NCI-H510A treated with DMSO at 0.1 percent for 48 hours (cell line): ENCODE measurements at places on chromosomes 6 and 20.

GRCh38 chr6:3457710-3458602, 1.1 kb upstream of the SLC22A23 start:
- DNase-seq: peak; percentile 63

GRCh38 chr20:1627200-1627550, 7.4 kb upstream of the SIRPB1 start:
- no peak for DNase-seq

DNA sequence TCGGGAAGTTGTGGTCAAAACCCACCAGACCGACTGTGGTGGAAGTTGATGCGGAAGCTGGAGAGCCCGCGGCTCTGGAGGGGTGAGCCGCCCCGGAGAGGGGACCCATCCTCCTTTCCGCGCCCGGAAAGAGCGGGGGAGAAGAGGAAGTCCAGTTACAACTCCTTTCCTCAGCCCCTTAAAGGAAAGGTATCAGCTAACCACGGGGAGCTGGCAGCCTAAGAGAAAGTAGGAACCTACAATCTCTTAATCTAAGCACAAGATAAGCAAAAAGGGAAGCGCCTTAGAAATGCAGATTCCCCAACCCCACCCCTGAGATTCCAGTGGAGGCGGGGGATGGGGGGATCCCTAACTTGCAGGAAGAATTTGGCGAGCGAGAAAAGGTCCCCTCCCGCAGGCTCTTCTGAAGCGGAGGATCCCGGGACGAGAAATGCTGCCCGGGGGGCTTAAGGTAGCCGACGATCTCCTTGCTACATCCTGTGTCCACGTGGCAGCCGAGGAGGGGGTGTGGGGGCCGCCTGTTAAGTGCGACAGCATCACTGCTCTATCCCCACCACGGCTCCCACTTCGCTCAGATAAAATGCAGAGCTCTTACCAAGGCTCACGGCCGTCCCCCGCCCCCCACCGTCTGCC, 87.5 kb downstream of the ZFP64 start:
- DNase-seq: no peak

DNA sequence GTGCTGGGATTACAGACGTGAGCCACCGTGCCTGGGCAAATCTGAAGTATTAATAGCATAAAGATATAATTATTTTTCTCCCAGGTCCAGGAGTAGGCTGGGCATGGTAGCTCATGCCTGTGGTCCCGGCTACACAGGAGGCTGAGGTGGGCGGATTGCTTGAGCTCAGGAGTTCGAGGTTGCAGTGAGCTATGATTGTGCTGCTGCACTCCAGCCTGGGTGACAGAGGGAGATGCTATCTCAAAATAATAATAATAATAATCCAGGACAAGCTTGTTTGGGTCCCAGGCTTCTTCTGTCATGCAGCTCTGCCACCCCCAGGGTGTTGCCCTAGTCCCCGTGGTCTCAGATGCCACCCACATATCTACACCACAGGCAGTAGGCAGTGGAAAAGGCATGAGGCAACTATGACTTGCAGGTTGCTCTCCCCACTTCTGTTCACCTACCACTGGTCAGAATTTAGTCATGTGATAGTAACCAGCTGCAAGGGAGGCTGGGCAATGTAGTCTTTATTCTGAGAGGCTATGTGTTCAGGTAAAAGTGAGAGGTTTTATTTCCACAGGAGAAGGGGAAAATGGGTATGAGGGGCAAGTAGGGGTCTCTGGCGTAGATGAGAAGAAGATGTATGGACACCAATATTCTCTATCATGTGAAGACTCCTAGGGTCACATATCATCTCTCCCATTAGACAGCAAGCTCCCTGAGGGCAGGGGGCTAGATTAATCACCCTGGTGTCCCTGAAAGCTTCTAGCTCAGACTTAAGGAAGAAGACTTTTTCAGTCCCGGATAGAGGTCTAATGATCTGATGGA, 25.7 kb downstream of the TCF15 start:
- no peak for DNase-seq

GRCh38 chr6:121791396-121792315, 356.2 kb downstream of the GJA1 start:
- no peak for DNase-seq

- no peak for DNase-seq
These were observed 61.5 kb upstream of the STXBP5 start for GRCh38 chr6:147142684-147143245.

DNA sequence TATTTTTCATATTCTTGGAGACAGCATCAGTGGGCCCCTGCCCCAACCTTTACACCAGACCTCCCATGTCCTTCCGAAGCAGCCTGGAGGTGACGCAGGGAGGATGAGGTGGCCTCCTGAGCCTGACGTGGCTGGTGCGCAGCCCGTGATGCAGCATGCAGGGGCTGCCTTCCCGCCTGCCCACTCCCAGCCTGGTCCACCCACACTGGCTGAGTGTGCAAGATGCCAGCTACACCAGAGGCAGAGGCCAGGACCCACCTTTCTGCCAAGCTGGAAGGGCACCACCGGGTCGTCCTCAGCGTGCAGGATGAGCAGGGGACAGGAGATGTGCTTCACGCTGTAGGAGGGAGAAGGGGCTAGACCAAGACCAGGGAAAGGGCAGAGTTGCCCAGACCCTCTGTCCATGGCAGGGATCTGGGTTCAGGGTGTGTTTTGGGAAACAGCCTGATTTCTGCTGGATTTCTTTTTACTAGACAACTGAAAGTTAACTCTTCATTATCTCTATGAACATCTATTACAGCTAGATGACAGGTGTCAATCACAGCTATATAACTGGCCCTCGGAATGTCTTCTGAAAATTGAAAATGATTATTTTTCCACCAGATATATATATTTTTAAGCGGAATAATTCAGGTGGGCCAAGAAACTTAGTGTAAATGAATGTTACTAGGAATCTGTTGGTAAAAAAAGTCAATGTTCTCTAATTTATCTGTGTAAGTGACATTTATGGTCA, 55.6 kb downstream of the PYGB start:
- DNase-seq: no peak

GRCh38 chr6:53258076-53258773, 90.5 kb downstream of the ELOVL5 start:
- DNase-seq: no peak

- peak; percentile 57 for DNase-seq
These were observed 7.3 kb downstream of the VWA7 start for GRCh38 chr6:31769684-31770371.

GRCh38 chr20:51447097-51447764, 95.3 kb downstream of the NFATC2 start:
- no peak for DNase-seq

GRCh38 chr6:14544666-14545065, 427.1 kb downstream of the CD83 start:
- DNase-seq: peak; percentile 44

- DNase-seq: no peak
These were observed 251.8 kb upstream of the CITED2 start for GRCh38 chr6:139625998-139626975.

- no peak for DNase-seq
These were observed 10.7 kb downstream of the ZBTB24 start for GRCh38 chr6:109472132-109472995.

- DNase-seq: no peak
These were observed 22.9 kb upstream of the PAX1 start for GRCh38 chr20:21682521-21682954.

DNA sequence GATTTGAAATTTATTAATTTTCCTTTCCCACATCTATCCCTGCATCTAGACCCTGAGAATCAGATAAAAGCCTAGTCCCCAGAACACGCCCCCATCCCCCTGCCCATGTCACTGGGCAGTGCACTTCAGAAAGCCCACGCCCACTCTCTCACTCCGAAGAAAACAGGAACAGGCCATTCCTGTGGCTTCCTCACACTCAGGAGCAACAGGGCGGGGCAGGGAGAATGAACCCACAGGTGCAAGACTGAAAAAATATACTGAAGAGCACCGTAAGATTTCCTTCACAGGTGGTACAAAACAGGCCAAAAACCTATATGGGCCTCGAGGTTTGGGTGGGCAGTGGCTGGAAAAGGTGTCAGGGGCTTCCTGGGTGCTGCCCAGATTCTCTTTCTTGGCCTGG, 3.4 kb downstream of the OXT start:
- DNase-seq: no peak

- no peak for DNase-seq
These were observed 9.7 kb upstream of the FBXO30 start for GRCh38 chr6:145824344-145824743.

- DNase-seq: no peak
These were observed 27.7 kb downstream of the TFEB start for GRCh38 chr6:41707565-41708200.

- no peak for DNase-seq
These were observed 16.3 kb downstream of the SS18L1 start for GRCh38 chr20:62159839-62160238.

- no peak for DNase-seq
These were observed 19.6 kb downstream of the CYB5R4 start for GRCh38 chr6:83878902-83879644.

DNA sequence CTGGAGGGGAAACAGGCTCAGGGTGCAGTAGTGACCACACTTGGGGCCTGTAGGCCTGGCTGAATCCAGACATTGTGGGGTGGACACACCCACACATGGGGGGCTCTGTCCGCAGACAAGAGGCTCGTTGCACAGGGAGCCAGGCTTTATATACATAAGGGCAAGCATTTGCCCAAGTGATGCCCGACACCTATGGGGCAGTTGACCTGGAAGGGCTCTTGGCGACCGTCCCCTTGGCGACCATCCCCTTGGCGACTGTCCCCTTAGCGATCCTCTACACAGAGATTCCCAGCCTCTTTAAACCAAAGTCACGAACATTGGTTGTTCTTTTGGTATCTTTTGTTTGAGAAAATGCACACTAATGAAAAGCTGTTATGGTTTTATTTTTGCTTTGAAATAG, 2.7 kb downstream of the TOX2 start:
- DNase-seq: no peak

GRCh38 chr6:15508931-15509330, 153.9 kb downstream of the DTNBP1 start:
- no peak for DNase-seq

GRCh38 chr6:159620947-159621346, 72.1 kb downstream of the SOD2 start:
- no peak for DNase-seq

DNA sequence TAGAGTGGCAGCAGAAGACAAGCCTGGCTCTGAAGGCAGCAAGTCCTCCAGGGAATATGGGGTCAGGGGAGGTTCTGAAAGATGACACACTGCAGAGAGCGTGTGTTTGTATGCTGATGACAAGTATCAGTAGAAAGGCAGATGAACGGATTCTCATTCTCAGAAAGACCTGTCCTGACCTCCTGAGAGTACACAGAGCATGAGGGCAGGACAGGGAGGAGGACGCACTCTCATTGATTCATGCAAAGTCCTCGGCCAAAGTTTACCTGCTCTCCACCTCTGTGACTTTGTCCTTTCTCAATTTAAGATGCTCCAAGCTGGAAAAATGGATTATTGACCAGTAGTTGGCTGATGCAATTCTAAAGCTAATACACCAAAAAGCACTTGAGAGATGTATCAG, 156.7 kb downstream of the LPA start:
- DNase-seq: no peak

DNA sequence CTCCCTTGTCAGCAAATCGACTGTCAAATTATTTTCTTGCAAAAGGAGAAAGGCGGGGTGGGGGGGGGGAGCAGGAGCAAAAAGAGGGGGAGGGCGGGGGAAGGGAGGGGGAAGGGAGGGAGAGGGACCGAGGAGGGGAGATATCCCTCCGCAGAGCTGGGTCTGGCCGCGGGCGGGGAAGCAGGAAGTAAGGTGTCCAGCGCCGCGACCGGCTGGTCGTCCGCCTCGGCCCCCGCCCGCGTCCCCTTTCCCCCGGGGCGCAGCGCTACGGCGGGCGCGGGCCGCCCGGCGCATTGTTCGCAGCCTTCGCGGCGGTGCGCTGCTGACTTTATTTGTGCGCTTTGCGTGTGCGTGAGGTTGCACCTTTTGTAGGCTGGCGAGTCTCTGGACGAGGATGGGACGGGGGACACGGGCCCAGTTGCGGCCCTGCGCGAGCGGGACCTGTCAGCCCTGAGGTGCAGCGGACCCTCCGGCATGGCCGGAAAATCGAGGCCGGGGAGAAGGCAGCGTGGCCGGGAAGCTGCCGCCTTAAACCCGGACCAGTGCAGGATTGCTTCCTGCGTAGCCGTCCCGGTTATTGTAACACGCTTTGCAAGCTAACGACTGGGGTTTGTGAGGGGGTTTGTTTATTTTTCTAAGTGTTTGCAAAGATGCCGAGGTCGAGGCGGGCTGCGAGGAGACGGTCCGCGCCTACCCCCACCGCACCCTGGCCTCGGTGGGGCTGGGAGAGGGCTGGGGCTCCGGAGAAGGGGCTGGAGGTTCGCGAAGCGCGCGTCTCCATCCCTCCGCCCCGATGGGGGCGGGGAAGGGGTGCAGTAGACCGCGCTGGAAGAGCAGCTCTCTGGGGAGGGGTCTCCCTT, 675 bp upstream of the TRERF1 start:
- peak; percentile 95 for DNase-seq

- no peak for DNase-seq
These were observed 41.9 kb upstream of the MDGA1 start for GRCh38 chr6:37739618-37740017.

DNA sequence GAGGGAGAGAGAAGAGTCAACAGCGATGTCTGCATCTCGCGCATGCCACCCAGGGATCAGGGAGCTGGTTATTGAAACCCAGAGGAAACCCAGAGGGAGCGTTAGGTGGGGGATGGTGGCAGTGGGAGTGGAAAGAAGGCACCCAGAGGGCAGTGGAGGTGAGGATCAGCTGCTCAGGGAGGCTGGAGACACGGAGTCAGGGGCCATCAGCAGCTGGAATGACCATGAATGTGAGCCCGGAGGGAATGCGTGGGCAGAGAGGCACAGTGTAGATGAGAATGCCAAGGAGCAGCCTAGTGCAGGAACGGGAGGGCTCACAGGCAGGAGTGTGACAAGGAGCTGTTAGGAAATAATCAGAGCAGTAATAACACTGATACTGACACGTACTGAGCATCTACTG, 36.2 kb downstream of the RSPO4 start:
- no peak for DNase-seq

- DNase-seq: no peak
These were observed 82.1 kb downstream of the PTPRA start for GRCh38 chr20:2955257-2955970.

GRCh38 chr6:106724848-106725247, 95.5 kb downstream of the QRSL1 start:
- DNase-seq: no peak

DNA sequence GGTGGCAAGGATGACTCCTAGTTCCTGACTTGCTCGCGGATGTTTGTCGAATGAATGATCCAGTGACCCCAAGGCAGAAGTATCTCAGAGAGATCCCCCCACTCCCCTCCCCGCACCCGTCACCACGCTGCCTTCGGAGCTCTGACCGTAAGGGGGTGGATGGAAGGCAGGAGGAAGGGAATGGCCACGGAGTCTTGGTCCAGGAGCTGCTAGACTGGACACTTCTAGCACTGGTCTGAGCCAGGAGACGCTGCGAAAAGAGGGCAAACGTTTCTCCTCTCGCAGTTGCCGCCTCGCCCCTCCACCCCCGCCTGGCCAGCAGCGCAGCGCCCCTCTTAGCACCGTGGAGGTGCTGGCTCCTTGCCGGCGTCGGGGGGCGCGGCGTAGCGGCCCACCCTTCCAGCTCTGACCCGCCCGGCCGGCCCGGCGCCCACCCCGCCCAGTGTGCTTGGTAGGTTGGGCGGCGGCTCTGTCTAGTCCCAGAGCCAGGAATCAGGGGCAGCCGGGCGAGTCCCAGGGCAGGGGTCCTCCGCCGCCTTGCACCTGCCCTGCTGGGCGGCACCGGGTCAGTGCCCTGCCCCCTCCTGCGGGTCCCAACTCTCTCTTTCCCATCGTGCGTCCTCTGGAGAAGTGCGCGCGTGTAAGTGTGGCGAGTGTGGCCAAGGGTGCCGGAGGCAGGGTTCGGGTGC, 2.4 kb upstream of the DBNDD2 start:
- DNase-seq: no peak
